ENCODE measurements at places on chromosomes 11 and 22. TPM values are rescaled to one million over a fixed set of nuclear protein-coding genes. Genes with fewer than 3 reads are reported as not detected.

The ROBO4 gene
- 2.3 TPM for total RNA-seq

DNA sequence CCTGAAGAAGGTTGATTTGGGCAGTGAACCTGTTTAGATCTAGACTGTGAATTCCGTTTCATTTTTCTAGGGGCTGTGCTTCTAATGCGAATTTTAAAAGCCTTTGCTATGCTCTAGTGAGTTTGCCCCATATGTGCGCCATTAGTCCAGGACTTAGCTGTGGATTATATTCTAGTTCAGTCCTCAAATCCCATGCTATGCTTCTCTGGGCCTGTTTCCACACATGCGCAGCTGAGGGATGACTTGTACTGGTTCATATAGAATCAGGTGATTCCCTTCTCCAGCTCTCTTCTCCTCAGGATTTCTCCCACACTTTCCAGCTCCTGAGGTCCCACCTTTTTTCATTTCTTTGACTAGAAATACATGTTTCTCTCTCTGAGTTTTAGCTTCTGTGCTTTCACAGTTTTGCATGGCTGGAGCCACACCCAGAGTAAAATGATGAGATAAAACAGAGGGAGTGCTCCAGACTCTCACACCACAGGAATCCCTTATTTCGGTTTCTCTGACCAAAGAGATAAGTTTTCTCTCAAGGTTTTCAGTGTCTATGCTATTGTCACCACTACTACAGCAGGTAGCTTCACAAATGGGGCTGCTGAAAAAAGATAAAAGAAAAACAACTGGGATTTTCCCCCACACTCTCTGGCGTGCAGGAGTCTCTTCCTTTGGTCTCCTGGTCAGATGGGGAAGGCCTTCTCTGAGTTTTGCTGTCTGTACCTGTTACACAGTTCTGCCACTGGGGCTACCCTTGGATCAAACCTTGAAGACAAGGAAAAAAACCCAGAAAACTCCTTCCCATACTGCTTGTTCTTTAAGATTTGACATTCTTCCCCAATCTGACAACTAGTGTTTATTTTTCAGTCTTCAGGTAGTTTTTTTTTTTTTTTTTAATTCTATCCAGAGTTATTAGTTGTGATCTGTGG, 96.2 kb upstream of the TEAD1 start:
- no peak for ATAC-seq

DNA sequence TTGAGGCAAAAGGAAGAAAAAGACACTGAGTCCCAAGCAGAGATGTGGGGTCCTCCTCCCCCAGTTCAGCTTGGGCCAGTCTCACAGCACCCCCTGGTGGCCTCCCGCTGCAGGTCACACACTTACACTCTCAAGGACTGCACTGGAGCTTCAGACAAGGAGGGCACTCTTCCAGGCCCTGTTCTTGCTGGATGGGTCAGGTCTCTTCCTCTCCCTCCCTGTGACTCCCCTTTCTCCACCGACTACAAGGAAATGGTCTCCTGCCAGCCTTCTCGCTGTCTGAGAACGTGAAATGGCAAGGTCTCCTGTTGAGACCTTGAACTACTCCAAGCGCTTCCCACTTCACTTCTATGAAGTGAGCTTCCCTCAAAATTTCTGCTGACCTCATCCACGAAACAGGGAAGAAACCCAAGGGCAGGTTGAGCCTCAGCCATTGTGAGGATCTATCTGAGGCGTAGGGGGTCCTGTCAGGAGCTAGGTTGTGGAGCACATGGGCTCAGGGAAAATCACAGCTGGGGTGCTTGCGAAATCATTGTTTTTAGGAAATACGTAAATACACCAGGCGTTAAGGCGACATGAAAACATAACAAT, 11.2 kb upstream of the IGLL1 start:
- no peak for ATAC-seq

- no peak for ATAC-seq
Observed at GRCh38 chr11:64876229-64876750, 2.1 kb downstream of the EHD1 start.

- no peak for ATAC-seq
Observed at GRCh38 chr22:24836282-24836681, 30.3 kb downstream of the SGSM1 start.

- no peak for ATAC-seq
Observed at GRCh38 chr11:65787649-65788622, 1.1 kb downstream of the OVOL1 start.
